ENCODE measurements at places on chromosomes 13 and 19.

DNA sequence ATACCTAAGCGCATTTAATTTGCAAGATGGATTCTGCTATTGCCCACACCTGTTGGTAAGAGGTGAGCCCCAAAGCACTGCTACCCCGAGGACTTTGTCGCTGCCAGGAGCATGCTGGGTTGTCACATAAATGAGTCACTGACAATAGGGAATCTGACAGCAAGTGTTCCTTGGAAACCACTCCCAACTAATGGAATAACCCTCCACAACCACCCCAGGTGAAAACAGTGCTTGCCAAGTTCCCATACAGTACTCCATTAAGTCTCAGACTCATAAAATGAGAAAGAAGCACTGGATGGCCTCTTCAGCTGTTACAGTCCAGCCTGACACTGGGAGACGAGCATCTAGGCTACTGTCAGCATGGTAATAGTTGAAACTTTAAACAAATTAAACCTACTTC is 108.6 kb downstream of the EFNB2 start:
- no peak for DNase-seq

DNA sequence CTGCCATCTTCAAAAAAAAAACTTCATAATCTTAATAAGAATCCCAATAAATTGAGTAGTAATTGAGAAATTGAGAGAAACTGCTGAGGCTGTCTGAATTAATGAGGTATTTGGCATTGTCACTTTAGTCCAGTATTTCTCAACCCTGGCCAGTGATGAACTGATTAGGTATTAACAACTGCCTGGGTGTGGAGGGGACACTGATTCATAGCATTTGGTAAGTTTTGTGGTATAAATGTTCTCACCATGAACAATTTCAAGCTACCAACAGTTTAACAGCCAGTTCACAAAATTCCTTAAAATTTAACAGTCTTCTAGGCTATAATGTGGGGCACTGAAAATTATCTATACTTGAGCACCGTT is 18.3 kb downstream of the GPC6 start:
- DNase-seq: no peak

DNA sequence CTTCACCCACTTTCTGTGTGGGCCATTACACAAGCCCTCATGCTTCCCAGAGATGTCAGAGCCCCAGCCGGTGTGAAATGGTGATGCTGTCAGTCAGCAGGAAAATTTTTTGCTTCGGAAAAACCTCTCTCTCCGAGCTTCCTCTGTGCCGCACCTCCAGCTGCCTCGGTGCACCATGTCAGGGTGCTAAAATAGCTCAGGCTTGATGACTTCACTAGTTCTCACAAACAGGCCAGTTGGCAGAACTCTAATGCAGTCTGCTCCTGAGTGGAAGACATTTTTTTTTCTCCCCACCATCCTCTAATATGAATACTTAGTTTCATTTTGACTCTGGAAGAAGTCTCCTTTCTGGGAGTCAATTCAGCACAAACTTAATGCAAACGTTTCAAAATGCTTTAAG is 71.3 kb downstream of the KLF12 start:
- peak; percentile 85 for DNase-seq

DNA sequence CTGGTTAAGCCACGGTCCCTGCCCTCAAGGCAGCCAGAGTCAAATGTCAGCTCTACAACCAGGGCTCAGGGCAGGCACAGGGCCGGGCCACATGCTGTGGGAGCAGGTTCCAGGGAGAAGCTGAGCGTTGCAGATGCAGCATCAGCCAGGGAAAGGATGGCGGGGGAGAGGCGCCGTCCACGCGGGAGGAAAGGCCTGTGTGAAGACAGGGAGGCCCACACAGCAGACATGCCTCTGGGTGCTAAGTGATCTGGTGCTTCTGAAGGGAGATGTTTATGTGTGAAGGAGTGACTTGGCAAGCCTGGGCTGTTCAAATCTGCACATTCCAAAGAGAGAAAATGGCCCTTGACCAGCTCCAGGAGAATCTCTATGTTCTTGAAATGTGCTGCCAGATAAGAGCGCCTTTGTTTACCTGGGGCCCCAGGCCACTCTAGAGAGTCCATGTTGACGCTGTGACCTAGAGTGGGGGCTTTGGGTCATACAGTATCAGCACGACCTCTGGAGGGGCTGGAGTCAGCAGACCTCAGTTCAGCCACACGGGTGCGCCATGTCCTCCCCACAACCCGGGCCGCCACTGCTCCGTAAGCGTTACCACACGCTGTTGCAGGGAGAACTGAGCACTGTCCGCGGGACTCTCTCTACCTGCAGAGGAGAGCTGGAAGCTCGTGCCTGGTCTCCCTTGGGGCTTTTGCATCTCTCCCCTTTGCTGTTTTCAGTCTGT is 15.9 kb upstream of the ATF5 start:
- DNase-seq: peak; percentile 63

GRCh38 chr13:114004420-114005205 is 30.7 kb upstream of the C13orf46 start:
- no peak for DNase-seq

GRCh38 chr19:4759388-4760284 is 31.9 kb upstream of the FEM1A start:
- peak; percentile 92 for DNase-seq

- no peak for DNase-seq
Observed at GRCh38 chr13:110449219-110450015, 112.1 kb downstream of the RAB20 start.

- peak; percentile 26 for DNase-seq
Observed at GRCh38 chr19:39969681-39970424, 1.1 kb upstream of the PSMC4 start.

GRCh38 chr13:76703216-76703615 is 183.0 kb downstream of the KCTD12 start:
- DNase-seq: no peak

DNA sequence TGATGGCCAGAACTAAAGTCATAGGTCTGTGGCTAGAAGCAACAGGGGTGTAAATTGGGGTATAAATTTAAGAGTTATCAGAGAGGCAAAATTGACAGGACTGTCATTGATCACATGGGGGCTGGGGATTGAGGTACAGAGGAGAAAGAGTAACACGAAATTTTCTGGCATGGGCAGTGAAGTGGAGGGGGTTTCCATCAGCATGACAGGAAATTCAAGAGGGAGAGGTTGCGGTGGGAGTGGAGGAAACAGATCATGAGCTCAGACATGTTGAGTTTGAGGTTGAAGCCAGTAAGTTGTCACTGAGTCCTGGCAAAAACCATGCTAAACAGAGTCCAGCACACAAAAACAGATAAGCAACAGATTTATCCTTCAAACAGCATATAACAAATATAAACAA is 192.1 kb upstream of the TSC22D1 start:
- DNase-seq: peak; percentile 80

DNA sequence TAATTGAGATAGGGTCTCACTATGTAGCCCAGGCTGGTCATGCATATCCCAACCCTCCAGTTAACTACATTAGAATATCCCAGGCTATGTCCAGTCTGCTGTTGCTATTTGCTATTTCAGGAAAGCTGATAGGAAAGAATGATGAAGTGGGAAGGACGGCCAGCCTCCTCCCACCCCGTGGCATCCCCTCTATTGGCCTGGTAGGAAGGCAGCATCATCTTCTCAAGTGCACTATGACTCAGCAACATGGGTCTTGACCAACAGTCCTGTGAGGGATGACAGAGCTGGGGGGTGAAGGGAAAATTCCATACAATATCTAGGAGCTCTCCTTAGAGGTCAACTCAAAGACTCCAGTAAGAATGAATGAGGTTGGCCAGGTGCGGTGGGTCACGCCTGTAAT is 48.0 kb upstream of the ABCC4 start:
- DNase-seq: no peak

DNA sequence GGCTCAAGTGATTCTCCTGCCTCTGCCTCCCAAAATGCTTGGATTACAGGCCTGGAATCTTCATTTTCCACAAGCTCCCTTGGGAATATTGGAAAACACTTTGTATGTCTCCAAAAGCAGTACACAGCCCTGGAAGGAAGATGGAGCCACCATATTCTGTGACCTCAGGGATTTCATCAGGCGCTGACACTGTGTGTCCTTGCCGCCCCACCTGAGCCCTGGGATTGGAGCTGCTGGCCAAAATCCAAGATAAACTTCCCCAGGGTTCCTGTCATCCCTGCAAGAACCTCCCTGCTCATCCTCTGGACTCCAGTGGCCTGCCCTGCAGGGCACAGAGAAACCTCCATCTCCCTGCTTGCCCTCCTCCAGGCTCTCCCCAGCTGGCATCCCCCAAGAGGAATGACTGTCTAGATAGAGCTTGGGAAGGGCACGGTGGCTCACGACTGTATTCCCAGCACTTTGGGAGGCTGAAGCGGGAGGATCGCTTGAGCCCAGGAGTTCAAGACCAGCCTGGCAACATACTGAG is 1.3 kb upstream of the GNG7 start:
- no peak for DNase-seq

DNA sequence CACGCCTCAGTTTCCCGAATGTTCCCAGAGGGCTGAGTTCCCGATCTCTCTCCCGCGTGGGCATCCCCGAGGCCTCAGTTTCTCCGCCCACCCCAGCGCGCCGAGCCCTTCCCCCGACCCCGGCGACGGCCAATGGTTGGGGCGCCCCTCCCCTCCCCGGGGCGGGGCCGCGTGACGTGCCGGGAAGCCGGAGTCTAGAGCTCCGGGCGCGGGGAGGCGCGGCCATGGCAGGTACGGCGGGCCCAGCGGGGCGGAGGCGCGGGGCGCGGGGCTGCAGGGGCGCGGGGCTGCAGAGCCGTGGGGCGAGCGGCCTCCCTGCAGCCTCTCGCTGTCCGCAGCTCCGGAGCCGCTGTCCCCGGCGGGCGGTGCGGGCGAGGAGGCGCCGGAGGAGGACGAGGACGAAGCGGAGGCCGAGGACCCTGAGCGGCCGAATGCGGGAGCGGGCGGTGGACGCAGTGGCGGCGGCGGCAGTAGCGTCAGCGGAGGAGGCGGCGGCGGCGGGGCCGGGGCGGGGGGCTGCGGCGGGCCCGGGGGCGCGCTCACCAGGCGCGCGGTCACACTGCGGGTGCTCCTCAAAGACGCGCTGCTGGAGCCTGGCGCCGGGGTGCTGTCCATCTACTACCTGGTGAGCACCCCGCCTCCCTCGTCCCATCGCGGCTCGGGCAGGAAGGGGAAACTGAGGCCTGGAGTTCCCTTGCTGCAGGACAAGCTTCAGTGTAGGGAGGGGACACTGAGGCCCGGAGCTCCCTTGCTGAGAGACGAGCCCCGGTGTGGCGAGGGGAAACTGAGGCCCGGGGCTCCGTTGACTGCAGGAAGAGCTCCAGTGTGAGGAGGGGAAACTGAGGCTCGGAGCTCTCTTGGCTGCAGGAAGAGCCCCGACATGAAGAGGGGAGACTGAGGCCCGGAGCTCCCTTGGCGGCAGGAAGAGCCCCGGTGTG is at the start of gene MPND:
TSS of gene MPND (plus strand) at position 193 of the 938 bp plus-strand sequence. CDS start at position 225, 32 bp downstream.
- peak; percentile 90 for DNase-seq

DNA sequence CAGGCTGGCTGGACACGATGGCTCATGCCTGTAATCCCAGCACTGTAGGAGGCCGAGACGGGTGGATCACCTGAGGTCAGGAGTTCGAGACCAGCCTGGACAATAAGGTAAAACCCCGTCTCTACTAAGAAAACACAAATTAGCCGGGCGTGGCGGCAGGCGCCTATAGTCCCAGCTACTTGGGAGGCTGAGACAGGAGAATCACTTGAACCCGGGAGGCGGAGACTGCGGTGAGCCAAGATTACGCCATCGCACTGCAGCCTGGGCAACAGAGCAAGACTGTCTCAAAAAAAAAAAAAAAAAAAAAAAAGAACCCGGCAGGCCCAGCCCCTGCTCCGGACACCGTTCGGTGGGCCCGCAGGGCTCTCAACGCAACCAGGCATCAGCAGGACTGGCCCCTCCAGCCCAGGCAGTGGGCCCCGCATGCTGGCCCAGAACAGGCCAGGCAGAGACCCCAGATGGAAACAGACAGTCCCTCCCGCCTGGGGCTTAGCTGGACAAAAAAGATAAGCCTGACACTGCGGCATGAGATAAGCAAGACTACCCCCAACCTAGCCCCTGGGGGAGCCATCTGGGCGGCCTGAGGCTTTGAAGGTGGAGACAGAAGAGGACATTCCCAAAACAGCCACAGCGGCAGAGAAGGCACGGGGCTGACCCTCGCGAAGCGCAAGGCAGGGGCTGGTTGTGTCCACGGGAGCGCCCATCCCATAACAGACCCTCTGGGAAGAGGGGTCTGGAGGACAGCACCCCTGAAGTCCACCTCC is 11.6 kb downstream of the REXO1 start:
- DNase-seq: no peak

DNA sequence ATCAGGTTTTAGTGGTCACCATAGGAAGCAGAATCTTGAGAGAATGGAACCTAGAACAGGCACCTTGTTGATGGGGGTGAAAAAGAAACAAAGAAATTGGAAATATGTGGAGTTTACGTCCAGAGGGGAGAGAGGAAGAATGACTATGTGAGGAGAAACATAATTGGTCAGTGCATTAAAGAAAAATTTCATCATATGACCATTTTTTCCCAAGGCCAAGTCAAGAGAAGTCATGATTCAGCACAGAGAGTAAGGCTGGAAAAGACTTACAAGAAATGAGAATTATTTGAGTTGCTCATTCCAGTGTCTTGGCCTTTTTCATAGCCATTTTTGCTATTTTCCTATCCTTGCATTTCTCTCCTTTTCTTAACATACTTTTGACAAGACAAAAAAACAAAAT is 421.7 kb downstream of the EFNB2 start:
- no peak for DNase-seq

DNA sequence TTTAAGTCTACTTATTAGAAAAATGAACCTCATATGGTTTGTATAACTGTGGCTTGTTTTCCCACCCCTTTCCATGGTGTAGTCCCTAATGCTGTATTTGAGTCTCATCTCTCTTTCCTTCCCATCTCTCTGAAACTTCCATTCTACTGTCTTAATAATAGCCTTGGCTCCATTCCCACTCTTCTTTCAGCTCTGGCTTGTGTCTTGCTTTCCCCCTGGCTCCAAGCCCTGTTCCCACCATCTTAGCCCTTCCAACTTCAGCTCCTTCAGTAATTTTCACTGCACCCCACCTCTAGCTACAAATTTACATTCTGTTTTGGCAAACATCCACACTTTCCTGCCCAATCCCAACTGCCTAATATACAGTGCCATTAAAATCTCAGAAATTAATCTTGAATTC is 137.5 kb downstream of the SLITRK6 start:
- no peak for DNase-seq

- DNase-seq: no peak
Observed at GRCh38 chr19:4738734-4739133, 15.1 kb upstream of the DPP9 start.

DNA sequence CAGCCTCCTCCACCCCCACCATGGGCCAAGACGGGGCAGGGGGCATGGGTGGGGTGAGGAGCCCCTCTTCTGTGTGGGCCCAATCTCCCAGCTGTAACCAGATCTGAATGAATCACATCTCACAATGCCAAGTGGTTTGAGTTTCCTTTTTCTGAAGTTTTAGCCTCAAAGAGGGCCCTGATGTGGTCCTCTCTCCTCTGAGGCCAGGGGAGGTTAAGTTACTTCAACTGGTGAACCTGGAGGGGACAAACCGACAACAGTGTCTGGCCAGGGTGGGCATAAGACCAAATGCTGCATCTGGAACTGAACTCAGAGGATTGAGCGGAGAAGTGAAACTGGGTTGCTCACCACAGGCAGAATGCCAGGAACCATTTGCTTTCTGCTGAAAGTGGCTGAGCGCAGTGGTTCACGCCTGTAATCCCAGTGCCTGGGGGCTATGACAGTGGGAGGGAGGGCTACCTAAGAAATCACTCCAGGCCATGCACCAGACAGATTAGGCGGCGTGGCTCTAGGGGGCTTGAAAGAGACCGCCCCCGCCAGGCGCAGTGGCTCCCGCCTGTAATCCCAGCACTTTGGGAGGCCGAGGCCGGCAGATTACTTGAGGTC is 15.4 kb upstream of the IRGC start:
- DNase-seq: no peak
